ENCODE measurements at places on chromosomes 6 and 20.

GRCh38 chr6:129525055-129525454 lies 184.9 kb downstream of the ARHGAP18 start:
- DNase-seq: peak; percentile 44

DNA sequence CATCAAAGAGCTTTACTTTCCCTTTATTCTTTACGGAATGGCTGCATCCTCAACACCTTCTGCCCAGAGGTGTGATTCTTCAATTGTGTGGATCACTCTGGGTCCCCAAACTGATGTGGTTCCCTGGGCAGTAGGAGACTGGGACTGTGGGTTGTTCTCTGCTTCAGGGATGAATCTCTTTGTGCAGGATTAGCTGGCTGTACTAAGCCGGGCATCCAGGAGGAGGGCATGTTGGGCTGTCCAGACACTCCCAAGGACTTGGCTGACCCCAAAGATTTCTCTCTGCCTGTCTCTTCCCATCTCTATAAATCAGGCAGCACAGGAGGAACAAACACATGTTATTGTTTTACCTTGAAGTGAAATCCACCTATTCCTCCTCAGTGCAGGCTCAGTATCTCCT lies 15.3 kb downstream of the FARS2 start:
- DNase-seq: no peak

DNA sequence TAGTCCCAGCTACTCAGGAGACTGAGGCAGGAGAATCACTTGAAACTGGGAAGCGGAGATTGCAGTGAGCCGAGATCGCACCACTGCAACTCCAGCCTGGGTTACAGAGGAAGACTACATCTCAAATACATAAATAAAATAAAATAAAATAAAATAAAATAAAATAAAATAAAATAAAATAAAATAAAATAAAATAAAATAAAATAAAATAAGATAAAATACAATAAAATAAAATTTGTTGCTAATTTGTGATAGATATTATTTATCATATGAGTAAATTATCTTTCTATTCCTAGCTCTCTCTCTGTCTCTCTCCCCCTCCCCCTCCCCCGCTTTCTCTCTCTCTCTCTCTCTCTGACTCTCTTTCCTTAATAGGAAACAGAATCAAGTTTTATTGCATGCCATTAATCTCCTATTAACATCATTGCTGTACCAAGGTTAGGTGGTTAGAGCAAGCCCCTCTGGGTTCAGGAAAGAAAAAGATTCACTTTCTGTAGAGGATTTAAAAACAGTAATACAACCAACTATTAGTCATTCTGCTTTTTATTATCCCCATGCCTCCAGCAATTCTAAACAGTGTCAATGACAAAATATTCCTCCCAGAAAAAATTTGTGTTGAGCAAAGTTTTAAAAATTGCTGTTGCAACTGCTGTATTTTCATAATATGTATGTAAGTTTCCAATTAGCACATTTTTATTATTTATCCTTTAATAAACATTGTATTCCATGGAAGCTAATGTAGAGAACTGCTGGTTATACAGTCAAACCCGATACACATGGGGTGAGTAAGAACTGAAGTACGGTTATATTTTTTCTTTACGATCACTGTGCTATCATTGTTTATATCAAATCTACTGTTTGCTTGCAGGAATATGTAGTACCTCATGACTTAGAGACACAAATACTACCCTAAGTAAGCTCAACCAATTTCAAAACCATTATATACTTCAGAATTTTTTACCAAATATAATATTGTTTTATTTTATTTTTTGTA lies 22.1 kb downstream of the BMP5 start:
- DNase-seq: no peak

GRCh38 chr6:117138425-117138824 lies 126.9 kb upstream of the VGLL2 start:
- no peak for DNase-seq

DNA sequence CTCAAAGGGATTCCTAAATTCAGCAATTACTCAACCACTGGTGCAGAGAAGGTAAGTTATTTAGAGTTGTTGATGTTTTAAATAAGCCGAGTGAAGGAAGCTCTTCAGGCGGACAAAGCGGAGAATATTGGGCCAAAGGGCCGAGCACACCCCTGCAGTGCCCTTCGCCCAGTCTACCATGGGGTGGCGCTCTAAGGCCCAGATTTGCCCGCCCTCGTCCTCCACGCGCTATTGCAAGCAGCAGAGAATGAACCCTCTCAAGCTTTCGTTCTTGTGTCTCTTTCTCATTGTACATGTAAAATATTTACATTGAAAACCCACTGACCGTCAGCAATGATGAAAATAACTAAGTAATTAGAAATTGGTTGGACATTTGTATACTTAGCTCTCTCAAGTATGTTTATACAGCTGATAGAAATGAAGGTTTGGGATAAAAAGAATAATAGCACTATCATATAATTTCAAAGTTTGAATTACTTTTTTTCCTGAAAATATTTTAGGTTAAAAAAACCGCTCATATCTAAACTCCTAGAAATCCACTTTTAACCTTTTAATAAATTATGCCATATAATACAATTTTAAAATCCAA lies 195.0 kb upstream of the CEP162 start:
- DNase-seq: peak; percentile 49

DNA sequence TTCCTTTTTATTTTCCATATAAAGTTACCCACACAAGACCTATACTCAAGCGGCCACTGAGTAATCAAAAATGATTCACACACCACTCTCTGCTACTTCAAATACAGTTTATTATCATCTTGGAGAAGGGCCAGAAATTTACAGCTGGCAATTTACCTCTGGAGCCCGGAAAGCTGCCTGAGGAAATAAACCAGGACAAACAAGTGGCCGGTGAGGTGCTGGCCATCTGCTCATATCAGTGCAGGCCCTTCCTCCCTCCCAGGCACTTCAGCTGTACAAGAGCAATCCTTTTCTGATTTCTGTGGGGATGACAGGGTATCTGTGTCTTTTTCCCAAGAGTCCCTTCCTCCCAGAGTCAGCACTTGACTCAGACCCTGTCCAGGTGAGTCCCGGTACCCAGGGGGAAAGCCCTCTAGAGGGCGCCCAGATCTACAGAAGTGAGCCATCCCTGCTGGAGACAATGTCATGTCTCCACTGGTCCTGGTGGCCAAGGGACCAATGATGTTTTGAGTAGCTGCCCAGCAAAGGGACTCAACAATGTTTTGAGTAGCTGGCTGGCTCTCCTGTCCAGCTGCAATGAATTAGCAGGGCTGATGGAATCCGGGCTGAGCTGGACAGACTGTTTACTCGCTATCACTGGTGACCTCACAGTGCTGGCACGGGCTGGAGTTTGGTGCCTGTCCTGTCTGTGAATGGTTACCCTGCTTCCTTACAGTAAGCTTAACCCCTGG lies 23.6 kb downstream of the LRP11 start:
- DNase-seq: no peak

DNA sequence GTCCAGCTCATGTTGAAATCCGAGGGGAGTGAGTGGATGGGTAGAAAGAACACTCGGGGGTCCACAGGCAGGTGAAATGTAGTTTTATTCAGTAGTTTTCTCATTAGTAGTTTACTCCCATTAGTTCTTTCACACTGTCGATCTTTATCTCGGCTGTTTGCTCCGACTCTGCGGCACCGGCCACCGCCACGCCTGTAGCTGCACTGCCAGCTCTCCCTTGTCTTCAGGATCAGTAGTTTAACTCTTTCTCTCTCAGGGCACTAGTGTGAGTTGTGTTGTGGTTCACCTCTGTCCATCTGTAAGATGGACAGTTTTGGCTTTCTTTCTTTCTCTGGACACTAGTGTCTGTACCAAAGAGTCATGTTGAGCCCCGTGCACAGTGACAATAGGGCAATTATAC lies 195.7 kb downstream of the LMBRD1 start:
- no peak for DNase-seq

DNA sequence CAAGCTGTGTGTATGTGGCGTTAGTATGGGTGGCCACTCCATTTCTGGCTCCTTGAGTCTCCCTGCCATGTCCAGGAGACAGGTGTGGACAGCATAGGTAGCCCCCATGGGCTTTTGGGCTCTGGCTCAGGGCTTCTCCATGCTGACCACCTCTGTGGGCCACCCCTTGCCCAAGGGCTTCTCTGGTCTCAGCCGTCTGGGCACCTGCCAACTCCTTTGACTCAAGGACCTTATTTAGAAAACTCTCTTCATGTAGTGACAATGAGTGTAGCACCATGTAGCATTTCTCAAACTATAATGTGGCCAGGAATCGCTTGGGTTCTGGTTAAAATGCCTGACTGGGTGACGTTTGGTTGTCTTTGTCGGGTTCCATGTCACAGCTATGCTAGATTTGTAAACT lies 5.1 kb upstream of the GTSF1L start:
- DNase-seq: no peak

- no peak for DNase-seq
These were observed 181.3 kb downstream of the THBS2 start for GRCh38 chr6:169072127-169073042.

- DNase-seq: no peak
These were observed 106.7 kb upstream of the FLRT3 start for GRCh38 chr20:14444106-14444505.

DNA sequence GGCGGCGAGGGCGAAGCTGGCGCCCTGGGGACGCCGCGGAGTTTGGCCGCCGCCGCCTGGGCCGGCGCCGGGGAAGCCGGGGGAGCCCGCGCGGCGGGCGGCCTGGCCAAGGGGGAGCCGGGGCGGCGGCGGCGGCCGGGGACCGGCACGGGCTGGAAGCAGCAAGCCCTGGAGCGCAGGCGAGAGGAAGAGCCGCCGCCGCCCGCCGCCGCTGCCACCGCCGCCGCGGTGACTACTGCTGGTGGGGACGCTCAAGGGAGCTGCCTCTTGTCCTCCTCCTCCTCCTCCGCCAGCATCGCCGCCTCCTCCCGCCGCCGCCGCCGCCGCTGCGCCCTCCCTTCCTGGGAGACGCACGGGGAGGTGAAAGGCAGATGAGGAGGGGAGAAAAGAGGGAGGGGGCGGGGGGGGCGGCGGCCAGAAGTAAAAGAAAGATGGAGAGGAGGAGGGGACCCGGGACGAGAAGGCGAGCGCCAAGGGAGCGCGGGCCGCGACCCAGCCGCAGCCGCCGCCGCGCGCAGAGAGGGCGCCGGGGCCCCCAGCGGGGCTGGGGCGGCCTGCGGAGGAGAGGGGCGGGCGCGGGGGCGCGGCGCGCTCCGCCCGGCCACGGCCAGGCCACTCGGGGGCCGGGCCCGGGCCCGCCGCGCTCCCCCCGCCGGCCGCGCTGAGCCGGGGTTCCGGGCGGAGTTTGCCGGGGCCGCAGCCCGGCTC lies 846 bp downstream of the PDE10A start:
- no peak for DNase-seq

- DNase-seq: no peak
These were observed 640.5 kb downstream of the DHX35 start for GRCh38 chr20:39602649-39603048.

GRCh38 chr6:113120224-113120581 lies 736.9 kb upstream of the MARCKS start:
- peak; percentile 36 for DNase-seq

GRCh38 chr6:86707545-86708120 lies 229.7 kb upstream of the HTR1E start:
- DNase-seq: no peak

GRCh38 chr6:103269581-103269980 lies 1590.1 kb downstream of the HACE1 start:
- DNase-seq: no peak

DNA sequence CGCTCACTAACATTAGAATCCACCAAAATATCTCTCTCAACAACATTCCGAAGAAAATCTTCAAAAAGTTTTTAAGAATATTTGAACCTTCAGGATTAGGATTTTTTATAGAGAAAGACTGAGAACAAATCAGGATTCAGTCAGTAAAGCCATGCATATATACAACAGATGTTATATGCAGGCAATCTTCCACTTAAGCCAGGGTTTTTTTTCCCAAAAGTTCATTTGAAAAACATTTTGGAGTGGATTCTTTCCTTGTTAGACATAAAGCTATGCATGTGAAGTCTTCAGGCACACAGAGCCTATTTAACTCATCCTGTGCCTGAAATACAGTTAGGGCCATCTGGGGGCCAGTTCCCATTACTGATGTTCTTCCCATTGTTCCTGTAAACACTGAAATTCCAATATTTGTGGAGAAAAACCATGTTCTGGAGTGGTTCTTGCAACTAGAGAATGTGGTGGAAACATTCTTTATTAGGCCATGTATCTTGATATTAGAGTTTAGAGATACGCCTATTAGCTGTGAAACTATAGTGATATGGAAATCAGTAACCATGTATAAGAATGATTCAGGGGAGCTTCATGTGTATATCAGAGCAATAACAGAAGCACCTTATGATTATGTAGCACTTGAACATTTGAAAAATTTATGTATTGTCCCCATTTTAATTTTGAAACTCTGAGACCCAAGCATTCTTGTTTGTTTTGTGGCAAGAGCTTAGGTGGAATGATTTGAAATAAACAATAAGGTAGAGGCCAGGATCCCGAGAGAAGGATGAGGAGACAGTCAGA lies 61.7 kb downstream of the PLEKHG1 start:
- no peak for DNase-seq

DNA sequence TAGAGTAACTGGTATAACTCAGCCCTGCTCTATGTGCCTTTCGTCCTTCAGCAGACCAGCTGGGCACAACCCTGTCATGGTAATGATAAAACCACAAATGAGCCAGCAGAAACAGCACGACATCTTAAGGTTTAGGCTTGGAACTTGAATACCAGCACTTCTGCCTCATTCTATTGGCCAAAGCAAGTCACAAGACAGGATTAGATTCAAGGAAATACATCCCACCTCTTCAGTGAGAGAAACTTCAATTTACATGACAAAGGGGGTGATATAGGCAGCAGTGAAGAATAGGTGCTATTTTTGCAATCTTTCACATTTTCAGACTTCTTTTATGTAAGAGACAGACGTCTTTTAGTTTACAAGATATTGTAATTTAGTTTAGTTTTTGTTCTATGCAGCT lies 69.8 kb upstream of the SLC35F1 start:
- DNase-seq: no peak

GRCh38 chr20:50376179-50376887 lies 133.8 kb upstream of the PTPN1 start:
- DNase-seq: no peak

- DNase-seq: no peak
These were observed 317.2 kb upstream of the AGPAT4 start for GRCh38 chr6:161590961-161591627.

- DNase-seq: no peak
These were observed at the start of gene PNLDC1 for GRCh38 chr6:159800141-159800865. Gene PNLDC1 (plus strand): TSS chr6:159800276. CDS start chr6:159800308, 32 bp downstream.

- no peak for DNase-seq
These were observed 545 bp downstream of the SLC35D3 start for GRCh38 chr6:136922685-136923006.

GRCh38 chr6:51554029-51554428 lies 533.4 kb downstream of the PKHD1 start:
- DNase-seq: no peak

DNA sequence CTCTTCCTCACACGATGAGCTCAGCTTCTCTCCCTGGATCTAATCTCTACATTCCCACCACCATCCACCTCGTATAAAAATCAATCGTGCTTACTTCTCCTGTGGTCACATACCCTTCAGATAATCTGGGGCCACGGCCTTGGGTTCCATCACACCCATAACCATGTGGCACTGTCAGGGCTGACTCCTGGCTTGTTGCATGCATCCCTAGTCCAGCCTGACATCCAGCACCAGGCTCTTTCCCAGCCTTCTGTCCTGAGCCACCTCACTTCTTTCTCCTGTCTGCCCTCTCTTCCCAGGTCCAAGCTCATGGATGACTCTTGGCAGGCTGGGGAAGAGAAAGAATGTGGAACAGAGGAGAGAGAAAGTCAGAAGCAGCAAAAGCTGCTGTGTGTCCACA lies 199.8 kb downstream of the BACH2 start:
- DNase-seq: no peak

Data from fibroblast of the conjunctiva (primary cell).